Skeletal muscle cell (primary cell): ENCODE measurements at places on chromosomes 11 and 22.

GRCh38 chr11:22304337-22304961 is 33.7 kb upstream of the SLC17A6 start:
- no peak for DNase-seq

GRCh38 chr11:121767433-121767832 is 314.7 kb upstream of the SORL1-AS1 start:
- DNase-seq, result no peak

GRCh38 chr22:41915035-41915785 is at the start of gene SHISA8:
SHISA8 (minus strand) TSS chr22:41915074; CDS start chr22:41914667, 407 bp downstream.
- no peak for DNase-seq

- DNase-seq, result no peak
Observed at GRCh38 chr11:117145393-117145761, 1.3 kb downstream of the PAFAH1B2 start.

GRCh38 chr11:128619007-128619406 is 31.6 kb upstream of the ETS1 start:
- DNase-seq, result no peak

DNA sequence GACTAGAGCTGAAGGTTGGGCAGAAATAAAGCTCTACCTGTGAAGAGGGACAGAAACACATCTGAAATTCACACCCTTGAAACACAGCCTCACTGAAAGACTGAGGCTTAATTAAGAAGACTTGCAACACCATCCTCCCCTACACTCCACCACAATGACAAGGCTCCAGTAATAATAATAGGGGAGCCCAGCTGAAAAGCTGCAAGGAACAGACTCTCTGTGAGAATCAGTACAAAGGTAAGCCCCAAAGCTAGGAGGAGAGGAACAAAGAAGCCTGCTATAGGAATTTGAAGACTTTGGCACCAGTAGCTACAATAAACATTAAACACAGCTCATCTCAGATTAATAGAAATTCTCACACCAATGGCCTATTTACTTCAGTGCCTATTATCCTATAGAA is 176.9 kb downstream of the FAT3 start:
- no peak for DNase-seq

- no peak for DNase-seq
Observed at GRCh38 chr22:29989446-29989845, 90.8 kb upstream of the HORMAD2 start.

GRCh38 chr11:121070951-121071845 is 29.8 kb upstream of the TECTA start:
- no peak for DNase-seq

DNA sequence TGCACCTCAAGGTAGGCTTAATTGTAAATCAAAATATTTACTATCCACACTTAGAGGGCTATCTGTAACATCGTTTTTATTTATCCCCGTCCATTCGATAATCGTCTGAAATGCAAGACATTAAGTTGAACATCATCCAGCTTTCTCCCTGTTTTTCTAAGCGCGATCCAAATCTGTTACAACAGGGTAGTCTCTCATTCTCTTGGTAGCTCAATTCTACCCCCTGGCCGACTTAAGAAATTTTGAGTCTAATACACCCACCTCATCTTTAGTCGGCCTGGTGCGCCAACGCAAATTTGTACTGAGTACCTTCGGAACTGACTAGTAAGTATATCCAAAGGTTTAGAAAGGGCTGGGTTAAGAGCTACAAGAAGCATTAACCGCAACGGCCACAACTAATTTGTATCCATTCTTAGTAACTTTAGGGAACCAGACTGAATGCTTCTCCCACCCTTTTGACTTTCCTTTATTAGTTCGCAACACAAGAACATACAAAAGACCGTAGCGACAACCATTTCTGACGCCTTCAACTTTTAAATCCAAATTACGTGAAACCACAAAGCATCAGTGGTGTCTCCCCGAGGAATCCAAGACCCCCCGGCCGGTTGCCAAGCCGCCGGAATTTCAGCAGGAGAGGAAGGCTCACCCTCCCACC is 1.0 kb upstream of the ZNF143 start:
- DNase-seq, result no peak

DNA sequence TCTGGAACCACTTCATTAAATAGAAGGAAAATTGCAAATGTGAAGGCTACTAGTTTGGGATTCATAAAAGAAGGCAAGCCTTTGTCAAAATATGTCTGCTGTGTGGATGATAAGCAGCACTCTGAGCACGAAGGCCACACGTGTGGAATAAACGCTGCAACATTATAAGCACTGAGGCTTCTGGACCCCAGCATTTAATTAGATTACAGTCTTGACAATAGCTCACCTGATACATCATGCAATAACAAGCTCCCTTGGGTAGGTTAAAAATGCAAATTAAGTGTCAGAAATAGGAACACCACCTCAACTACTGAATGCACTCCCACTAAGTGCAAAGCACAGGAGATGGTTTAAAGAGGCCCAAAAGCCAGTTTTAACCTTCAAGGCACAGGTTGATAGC is 179.3 kb downstream of the LARGE1 start:
- no peak for DNase-seq

DNA sequence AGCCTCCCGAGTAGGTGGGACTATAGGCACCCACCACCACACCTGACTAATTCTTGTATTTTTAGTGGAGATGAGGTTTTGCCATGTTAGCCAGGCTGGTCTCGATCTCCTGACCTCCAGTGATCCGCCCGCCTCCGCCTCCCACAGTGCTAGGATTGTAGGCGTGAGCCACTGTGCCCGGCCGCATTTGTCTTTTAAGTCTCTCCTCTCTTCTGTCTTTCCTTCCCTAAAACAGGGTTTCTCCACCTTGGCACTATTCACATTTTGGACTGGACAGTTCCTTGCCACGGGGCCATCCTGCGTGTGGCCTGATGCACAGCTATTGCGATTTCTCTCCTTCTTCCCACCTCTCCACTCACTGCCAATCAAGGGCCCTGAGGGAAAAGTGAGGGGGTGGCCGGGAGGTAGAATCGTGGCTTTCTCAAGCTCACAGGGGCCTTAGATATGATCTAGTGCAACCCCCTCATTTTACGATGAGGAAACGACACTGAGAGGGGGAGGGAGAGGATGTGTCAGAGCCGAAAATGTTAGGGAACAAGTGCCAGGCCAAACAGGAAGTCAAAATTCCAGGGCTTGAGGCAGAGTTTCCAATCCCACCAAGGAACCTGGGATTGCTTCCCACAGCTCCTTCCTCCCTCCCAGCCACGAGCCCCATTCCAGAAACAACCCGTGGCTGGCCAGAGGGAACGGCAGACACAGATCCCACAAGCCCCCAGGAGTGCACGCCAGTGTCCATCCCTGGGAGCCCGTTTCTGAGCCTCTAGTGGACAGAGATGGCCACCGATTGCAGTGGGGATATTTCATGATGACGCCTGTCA is 21.2 kb downstream of the SCGB1A1 start:
- DNase-seq, result peak; percentile 52

DNA sequence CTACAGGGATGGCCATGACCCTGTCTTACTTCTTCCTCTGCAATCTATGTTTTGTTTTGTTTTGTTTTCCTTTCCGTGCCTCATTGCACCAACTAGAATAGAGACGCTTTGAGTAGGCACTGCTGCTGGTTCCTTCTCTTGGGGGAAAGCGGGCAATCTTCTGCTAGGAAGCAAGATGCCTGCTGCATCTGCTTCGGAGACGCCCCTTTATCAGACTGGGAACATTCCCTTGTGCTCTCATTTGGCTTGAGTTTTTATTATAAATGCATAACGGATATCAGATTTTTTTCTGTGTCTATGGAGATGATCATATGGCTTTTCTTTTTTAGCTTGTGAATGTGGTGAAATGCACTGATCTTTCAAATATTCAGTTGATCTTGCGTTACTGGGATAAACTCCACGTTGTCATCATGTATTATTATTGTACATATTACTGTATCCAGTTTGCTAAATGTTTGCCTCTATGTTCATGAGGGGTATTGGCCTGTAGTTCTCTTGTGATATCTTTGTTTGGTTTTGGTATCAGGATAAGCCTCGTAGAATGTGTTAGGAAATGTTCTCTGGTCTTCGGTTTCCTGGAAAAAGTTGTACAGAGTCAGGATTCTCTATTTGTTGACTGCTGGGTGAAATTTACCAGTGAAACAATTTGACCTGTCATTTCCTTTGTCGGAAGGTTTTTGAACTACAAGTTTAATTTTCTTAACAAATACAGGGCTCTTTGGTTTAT is 23.4 kb upstream of the KRTAP5-6 start:
- no peak for DNase-seq

- peak; percentile 35 for DNase-seq
Observed at GRCh38 chr11:92295175-92296137, 70.8 kb downstream of the FAT3 start.

DNA sequence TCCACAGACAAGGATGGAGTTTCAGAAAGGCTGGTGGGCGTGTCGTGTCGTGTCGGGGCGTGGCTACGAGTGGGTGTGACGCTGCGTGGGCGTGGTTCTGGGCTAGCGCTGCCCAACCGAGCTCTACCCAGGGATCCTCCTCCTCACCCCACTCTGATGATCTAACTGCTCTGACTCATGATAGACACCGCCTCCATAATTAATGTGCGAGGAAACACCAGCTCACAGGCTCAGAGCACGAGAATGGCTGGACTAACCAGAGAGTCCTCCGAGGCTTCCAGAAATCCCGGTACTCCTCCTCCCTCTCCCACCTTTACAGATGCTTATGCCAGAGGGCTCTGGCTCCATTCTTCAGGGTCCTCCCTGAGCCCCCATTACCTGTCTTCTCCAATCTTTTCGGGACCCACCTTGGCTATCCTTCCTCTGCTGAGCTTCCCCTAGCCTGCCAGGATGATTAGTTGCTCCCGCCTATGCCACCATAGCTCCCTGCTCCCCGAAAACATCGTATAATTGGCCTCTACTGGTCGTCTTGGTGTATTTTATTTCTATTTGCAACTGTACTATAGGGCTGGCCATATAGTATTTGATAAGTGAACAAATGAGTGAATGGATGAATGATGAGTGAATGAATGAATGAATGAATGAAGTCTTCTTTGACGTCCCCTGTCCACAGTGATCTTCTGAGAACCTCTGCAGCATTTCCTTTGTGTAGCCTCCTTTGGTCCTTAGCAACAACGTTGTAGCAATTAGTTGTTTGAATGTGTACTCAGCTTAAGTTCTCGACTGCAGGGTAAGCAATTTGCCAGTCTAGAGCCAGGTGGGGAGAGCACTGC is 21.7 kb downstream of the TMPRSS13 start:
- peak; percentile 86 for DNase-seq

DNA sequence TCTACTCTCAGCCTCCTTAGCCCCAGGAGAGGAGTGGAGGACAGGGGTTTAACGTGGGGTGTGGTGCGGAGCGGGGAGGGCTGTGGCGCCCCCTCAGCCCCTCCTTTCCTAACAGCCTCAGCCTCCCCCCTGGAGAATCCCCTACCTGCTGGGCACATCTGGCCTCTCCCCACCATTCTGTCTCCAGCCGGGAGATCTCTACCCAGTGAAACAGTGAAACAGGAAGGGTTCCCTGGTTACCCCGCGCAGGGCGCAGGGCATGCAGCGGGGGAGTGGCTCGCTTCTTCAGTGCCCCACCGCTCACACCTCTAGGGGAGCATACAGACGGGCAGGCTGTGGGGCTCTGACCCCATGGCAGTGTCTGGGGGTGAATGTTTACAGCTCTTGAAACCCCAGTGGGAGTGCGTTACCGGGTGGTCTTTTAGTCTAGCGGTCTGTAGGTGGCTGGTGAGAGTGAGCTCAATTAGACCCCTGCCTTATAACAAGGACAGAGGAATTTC is 54.7 kb upstream of the CCDC188 start:
- DNase-seq, result no peak

GRCh38 chr11:36750349-36750748 is 152.3 kb upstream of the RAG2 start:
- DNase-seq, result no peak

DNA sequence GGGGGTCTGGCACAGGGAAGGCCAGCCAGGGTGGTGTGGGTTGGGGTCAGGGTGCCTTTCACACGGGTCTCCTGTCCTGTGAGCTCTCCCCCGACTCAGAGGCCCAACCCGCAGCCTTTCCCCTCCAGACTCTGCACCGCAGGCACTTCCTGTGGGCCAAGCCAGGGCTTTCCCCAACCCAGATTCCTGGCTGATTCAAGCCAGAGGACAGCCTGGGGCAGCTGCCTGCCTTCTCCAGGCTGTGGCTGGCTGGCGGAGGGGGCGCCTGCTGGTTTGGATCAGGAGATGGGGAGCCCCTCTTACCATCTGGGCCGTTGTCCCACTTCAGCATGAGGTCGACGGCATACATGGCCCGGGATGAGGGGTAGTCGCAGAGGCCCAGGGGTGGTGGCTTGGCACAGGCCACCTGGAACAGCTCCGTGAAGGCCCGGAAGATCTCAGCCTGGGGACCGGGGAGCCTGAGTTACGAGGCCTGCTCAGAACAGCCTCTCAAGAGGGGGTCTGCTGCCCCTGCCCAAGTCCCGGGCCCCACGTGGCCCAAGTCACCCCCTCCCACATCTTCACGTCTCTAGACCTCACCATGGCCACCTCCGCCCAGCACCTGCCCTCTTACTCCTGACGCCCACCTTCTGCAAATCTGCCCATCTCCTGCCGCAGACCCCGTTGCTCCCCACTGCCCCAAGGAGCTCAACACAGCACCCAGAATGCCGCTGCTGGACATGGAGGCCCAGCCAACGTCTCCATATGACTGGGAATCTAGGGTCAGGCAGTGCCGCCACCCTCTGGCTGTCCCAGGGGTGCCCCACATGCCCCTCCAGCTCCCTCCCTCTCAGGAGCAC is 17.3 kb downstream of the TSPO start:
- DNase-seq, result no peak

- peak; percentile 2 for DNase-seq
Observed at GRCh38 chr11:23112987-23113886, 253.0 kb upstream of the CCDC179 start.

- DNase-seq, result no peak
Observed at GRCh38 chr22:22773979-22774604, 113.5 kb upstream of the IGLL5 start.

DNA sequence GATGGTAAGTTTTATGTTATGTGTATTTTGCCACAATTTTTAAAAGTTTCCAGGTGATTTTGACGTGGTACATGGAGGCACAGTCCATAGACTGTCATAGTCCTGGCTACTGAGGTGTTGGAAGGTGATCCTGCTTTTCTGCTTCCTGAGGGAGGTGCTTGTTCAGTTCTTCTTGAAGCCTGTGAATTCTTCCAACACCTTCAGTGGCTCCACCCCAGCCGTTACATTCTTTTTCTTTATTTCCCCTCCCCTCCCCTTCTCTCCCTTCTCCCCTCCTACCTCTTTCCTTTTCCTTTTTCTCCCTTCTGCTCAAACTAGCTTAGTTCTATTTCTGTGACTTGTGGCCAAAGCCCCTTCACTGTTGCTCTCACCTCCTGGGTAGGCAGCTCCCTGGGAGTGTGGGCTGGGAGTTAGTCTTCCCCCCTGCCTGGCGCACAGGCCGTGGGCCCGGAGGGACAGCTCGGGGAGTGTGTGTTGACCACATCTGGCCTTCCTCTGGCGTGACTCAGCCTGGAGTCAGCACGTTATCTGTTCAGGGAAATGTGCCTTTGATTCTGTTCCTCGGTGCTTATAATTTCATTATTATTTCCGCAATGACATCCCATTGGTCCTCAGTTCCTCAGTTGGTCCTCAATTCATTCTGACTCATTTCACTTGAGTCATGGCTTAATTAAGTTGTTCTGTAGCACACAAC is 566.2 kb downstream of the TBC1D22A start:
- DNase-seq, result peak; percentile 88

- no peak for DNase-seq
Observed at GRCh38 chr11:1055990-1056771, 18.5 kb upstream of the MUC2 start.

- DNase-seq, result no peak
Observed at GRCh38 chr11:56782167-56782847, 33.8 kb upstream of the OR9G4 start.
